ENCODE measurements at places on chromosomes 6 and 20.

DNA sequence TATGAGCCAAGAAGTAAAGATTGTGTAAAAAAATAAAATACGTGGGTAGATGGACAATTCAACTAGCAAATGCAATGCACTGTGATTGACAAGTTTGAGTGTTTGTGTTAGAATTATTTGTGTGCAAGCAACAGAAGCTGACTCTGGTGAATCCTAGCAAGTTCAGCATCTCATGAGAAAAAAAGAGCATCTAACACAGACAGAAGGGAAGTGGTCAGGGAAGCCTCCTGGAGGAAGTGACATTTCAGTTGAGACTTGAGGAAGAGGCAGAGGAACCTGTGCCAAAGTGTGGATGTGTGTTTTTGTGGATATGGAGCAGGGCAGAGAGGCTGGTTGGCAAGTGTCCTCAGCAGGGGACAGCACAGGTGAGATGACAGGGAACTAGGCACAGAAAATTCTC is 248.7 kb downstream of the ZNF217 start:
- no peak for DNase-seq

DNA sequence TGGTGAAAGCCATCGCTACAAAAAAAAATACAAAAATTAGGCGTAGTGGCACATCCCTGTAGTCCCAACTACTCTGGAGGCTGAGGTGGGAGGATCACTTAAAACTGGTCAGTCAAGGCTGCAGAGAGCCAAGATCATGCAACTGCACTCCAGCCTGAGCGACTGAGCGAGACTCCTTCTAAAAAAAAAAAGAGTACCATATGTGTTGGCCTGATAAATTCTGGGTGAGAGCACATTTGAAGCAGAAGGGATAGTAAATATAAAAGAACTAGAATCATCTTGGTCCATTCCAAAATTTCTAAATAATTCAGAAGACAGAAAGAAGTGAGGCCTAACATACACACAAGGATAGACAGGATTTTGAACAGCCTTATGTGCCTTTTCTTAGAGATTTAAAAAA is 2.2 kb downstream of the IBTK start:
- DNase-seq: no peak

GRCh38 chr20:38032585-38033329 is 499 bp downstream of the TTI1 start:
- DNase-seq: peak; percentile 60

GRCh38 chr20:11726026-11726425 is 191.7 kb upstream of the BTBD3 start:
- no peak for DNase-seq

- DNase-seq: no peak
Observed at GRCh38 chr6:163637524-163637923, 223.0 kb downstream of the QKI start.

- no peak for DNase-seq
Observed at GRCh38 chr6:151592449-151593159, 98.8 kb downstream of the CCDC170 start.

DNA sequence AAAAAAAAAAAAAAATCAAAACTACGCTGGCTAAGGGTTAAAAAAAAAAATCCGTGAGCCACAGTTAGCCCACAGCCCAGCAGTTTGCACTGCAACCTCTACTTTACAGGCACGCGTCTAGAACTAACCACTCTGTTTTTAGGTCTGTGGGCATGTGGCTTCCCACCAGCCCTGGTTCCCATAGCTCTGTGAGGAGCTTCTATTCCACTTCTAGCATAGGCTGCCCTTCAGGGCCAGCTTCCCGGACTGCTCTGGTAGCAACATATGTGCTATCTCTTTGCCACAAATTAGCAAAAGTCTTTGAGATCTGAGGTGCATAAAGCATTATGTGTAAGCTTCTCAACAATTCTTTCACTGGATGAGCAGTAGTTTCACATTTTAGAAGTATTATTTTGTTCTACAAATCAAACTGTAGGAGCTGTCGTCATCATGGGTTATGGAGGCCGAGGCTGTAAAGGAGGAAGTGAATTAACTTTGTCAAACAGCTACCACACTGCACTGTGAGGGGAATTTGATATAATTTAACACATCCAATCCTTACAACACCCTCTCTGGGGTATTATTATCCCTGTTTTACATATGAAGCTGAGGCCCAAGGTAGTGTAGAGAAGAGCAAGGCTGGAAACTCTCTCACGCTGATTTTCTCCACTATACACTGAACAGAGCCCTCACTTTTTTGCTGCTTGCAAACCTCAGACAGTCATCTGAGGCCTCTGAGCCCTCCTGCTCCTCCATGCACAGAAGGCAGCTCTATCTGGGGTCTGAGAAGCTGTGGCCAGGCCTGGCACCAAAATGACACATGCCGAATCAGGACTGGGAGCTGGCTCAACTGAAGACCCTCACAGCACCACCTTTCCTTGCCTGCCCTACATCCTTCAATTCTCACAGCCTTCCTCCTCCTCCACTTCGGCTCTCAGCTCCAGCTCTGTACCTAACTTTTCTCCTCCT is 35.4 kb downstream of the MAN1A1 start:
- peak; percentile 36 for DNase-seq

DNA sequence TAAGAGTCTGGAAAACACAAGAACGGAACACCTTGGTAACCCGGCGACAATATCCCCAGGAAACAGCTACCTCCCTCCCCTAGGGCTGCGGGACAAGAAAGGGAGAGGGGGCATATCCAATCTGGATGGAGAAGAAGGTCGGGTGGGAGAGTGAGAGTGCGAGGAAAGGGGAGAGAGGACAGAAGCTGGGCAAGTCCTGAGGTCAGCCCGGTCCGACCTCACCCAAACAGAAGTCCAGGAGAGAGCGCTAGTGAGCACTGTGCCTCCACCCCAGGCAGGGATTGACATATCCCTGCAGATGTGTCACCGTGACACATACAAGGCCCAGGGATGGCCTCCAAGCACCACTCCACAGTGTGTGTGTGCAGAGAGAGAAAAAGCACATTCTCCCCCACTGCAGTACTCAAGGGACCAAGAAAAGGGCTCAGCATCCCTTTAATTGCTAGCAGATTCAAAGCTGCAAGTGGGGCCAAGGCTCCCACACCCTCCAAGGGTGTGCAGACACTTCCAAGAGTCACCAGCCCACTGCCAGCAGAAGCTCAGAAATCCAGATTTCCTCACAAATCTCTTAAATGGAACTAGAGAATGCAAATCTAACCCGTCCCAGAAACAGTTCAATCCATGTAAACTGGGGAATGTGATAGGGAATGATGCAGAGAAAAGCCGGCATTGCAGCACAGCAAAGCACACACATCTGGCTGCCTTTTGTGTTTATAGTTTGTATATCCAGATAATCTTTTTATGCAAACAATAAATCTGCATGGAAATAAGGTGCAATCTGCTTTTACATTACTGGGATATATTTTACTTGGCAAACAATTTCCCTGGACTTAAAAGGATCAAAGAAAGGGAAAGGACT is 3.1 kb downstream of the PXDC1 start:
- peak; percentile 13 for DNase-seq

DNA sequence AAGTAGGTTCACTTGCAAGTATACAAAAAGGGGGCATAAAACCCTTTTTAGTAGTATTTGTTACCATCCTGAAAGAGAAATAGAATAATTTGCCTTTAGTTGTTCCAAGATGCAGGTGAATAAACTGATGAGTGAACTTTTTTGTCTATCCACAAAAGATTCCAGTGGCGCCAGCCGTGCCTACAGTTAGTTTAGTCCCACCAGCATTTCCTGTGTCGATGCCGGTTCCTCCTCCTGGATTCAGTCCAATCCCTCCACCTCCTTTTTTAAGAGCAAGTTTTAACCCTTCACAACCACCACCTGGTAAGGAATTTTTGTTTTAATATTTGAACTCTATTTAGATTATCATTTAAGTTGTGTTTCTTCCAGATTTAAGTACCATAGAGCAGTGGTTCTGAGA is 90.9 kb downstream of the SCAF8 start:
- DNase-seq: no peak

DNA sequence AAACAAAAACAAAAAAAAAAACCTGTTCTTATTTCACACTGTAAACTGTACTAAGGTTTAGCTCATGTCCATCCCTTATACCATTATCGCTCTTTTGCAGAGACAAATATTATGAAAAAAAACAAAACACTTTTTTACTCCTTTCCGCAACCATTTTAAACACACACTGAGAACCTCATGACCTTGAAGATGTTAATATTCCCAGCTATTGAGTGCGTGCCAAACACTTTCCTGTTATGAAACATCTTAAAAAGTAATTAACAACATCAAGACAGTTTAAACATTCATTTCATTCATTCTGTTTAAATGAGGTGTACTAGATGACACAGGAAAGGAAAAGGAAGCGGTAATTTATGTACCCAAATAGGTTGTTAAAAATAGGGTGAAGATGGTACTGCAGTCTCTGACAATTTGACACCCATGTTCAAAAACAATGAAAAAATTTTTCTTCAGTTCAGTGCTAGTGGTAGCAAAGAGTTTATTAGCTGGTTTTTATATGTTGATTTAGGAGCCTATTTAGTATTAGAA is 3.9 kb upstream of the ARHGAP18 start:
- DNase-seq: no peak

GRCh38 chr20:63641146-63641791 is 12.0 kb downstream of the STMN3 start:
- peak; percentile 66 for DNase-seq

- no peak for DNase-seq
Observed at GRCh38 chr6:48397887-48398286, 286.9 kb upstream of the PTCHD4 start.

- DNase-seq: no peak
Observed at GRCh38 chr6:4612636-4613171, 163.5 kb upstream of the CDYL start.

DNA sequence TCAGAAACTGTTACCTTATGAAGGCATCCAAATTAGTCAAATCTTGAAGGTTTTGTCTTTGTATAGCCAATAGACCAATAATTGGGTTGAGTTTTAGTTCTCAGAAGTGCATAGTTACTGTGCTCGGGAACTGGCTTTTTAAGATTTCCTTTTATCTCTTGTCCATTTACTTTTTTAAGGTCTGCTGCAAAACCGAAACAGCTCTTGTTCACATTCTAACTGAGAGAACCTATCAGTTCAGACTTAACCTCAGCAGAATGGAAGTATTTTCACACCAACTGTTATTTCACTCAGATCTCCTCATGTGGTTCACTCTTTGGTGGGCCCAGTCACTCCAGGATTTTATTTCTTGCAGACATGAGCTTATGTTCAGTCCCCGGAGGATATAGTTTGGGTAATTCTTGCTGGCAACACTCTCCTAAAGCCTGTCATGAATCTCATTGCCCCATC is 55.5 kb downstream of the TPBG start:
- DNase-seq: no peak

GRCh38 chr6:31204751-31205145 is 34.3 kb upstream of the POU5F1 start:
- DNase-seq: no peak

DNA sequence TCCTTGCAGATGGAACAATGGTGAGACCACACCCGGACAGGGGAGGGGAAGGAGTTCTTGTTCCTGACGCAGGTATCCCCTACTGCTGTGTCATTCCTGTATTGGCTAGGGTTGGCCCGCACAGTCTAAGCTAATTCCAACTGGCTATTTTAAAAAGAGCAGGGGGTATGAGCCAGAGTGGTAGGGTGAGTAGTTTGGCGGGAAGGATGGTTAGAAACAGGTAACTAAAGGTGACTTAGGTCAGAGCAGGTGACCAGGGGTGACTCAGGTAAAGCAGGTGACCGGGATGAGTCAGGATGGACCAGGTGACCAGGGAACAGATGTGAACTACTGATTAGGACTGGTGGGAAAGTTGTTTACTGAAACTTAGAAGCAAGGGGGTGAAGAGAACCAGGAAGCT is 58.0 kb downstream of the ZNF292 start:
- peak; percentile 10 for DNase-seq

- DNase-seq: peak; percentile 73
Observed at GRCh38 chr20:5719861-5720403, 30.3 kb upstream of the SHLD1 start.
